ENCODE measurements at places on chromosomes 13 and 19.
A peak's percentile ranks its signal among the peaks of the same experiment; 100 is the strongest.

DNA sequence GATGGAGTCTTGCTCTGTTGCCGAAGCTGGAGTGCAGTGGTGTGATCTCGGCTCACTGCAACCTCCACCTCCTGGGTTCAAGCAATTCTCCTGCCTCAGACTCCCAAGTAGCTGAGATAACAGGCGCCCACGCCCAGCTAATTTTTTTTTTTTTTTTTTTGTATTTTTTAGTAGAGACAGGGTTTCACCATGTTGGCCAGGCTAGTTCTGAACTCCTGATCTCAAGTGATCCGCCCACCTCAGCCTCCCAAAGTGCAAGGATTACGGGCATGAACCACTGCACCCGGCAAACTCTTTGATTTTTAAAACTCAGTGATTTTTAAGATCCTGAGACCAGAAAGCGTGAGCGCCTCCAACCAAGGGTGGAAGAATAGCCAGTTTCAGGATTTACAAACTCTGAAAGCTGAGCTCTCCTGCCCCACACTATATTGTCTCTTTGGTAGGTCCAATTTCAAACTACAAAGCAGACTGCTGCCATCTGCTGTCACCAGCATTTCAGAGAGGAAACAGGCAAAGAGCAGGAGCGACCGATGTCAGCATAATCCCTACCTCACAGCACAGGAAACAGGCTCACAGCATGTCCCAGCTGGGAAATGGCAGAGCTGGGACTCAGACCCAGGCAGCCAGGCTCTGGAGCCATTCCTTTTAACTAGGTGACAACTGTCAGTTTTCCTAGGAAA lies 9.2 kb downstream of the NOSIP start:
- DNase-seq, result no peak

DNA sequence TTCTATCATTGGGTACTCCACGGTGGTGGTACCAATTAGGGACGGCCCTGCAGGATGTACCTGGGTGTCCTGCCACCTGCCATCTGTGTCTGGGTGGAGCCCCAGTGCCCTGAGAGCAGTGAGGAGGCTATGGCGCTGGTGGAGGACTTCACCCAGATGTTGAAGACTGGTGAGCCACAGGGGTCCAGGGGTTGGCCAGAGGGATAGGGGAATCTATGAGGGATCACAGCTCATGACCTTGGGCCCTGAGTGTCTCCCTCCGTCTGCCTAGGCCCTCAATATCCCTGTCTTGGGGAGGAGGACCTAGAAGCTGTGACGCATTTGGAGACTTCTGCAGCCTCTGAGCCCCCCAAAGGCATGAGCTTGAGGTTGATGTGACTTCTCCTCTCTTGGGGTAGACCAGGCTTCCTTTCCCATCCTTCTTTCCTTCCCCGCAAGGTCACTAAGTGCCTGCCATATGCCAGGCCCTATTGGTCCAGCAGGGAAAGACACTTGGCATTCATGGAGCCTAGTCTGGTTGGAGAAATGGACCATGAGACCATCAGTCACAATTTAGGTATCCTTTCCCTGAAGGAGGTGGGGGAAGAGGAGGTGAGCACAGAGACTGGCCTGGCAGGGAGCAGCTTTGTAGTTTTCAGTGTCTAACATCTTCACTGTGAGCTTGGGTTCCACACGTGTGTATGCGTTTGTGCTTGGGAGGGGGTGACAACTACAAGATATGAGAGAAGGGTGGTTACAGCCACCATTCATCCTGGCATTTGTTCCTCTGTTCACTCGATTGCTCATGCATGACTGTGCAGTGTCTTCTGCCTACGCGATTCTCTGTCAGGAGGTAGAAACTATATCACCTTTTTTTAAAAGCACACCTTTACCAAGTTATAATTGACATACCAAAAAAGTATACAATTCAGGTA lies 5.1 kb upstream of the MZF1 start:
- DNase-seq, result no peak

- DNase-seq, result peak; percentile 64
Measured at GRCh38 chr13:48265217-48265815, 32.3 kb downstream of the ITM2B start.

- DNase-seq, result peak; percentile 78
Measured at GRCh38 chr13:40974460-40975407, 44.4 kb downstream of the ELF1 start.

DNA sequence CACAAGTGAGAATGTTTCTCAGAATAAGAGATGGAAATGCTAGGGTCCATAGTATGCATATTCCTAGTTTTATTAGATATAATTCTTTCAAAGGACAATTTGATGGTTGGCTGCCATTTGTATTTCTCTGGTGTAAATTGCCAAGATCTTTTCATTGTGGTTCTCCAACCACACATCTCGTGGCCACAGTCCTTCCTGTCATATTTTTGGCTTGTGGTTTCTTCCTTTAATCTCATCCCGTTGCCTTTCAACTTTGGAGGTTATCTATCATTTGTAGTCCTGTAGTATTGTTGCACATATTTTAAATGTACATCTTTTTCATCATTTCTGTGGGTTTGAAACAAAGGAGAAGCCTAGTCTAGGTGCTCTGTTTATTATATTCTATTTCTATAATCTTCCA lies 61.2 kb downstream of the WASF3 start:
- no peak for DNase-seq

DNA sequence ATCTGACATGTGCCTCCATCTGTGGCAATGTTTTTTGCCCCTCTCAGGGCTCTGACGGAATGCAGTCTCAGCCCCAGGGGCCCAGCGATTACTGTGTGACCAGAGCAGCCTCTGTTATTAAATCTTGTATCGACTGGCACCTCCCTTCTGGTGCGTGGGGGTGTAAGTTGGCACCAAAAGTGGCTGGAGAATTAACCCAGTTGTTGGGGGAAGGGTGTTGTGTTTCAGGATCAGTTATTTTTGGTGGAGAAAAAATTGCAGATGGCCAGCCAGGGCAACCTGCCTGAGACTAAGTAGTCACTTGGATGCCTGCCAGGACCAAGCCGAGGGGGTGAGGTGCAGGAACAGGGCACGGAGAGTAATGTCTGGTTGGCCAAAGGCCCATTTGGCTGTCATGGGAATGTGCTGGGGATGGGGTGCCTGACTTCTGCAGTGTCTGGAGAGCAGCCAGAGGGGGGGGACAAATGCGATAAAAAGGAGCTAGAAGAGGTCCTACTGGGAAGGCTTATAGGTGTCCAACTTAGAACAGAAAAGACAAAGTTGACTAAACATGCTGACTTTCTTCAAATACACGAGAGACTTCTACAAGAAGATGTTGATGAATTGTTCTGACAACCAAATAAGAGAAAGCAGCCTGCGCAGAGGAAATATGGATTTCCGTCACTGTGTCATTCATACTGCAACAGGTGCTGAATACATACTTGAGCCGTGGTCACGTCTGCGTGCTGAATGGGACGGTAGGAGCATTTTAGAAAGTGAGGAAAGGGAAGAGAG lies 69.8 kb downstream of the SIAH3 start:
- DNase-seq, result no peak

DNA sequence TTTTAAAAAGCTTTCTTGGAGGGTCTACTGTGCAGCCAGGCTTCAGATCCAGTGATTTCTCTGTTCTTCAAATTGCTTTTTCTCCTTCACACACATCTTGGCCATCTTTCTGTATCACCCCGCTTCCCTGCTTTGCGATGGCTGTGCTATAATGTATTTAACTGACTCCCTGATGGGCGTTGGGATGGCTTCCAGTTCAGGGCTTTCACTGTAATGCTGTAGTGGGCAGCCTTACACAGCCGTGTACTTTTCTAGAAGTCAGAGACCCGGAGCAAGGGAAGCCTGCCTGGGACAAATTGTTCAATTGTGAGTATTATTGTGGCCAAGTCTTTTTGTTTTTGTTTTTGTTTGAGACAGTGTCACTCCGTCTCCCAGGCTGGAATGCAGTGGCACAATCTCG lies 19.4 kb upstream of the PAK4 start:
- DNase-seq, result no peak
